Osteoblast (primary cell): ENCODE measurements at places on chromosomes 1 and 21. TPM values are rescaled to one million over a fixed set of nuclear protein-coding genes. Genes with fewer than 3 reads are reported as not detected.

C4BPA gene
- not detected in 2 replicates for total RNA-seq

ATP5PB gene
- total RNA-seq: 203 and 272 TPM in 2 replicates

ZNHIT6 gene
- total RNA-seq: 13.4 and 14.4 TPM in 2 replicates

AMY2A gene
- total RNA-seq: not detected in 2 replicates

IFT25 gene
- total RNA-seq: 21.7 and 22.7 TPM in 2 replicates

RNF186 gene
- not detected in 2 replicates for total RNA-seq

SIPA1L2 gene
- total RNA-seq: 6.9 and 8.0 TPM in 2 replicates

FASLG gene
- not detected in 2 replicates for total RNA-seq
